ENCODE measurements at places on chromosomes 11 and 22. TPM values are rescaled to one million over a fixed set of nuclear protein-coding genes. Genes with fewer than 3 reads are reported as not detected.

- no peak for DNase-seq
Measured at GRCh38 chr11:44451706-44452105, 113.8 kb upstream of the CD82 start.

- no peak for DNase-seq
Measured at GRCh38 chr11:30538251-30538650, 47.9 kb downstream of the MPPED2 start.

GRCh38 chr22:22201185-22201929 is 43.2 kb upstream of the VPREB1 start:
- DNase-seq: peak; percentile 39

DNA sequence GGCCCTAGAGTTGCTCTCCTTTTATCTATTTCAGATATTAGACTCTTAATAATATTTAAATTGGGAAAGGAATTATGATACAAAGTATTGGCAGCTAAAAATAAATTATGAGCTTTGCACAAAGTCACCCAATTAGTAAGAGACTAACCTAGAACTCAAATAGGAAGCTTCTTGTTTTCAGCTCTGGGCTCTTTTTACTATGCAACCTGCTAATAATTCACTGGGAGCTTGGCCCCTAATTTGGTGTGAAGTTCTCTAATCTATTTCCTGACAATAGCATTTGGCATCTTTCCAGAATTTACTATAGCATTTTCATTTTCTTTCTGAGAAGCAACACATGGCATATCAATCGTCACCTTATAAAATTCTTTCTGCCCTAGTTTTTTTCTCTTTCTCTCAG is 727.7 kb upstream of the ANO5 start:
- DNase-seq: no peak

- no peak for DNase-seq
Measured at GRCh38 chr11:113261709-113262475, 52.5 kb upstream of the TTC12 start.

DNA sequence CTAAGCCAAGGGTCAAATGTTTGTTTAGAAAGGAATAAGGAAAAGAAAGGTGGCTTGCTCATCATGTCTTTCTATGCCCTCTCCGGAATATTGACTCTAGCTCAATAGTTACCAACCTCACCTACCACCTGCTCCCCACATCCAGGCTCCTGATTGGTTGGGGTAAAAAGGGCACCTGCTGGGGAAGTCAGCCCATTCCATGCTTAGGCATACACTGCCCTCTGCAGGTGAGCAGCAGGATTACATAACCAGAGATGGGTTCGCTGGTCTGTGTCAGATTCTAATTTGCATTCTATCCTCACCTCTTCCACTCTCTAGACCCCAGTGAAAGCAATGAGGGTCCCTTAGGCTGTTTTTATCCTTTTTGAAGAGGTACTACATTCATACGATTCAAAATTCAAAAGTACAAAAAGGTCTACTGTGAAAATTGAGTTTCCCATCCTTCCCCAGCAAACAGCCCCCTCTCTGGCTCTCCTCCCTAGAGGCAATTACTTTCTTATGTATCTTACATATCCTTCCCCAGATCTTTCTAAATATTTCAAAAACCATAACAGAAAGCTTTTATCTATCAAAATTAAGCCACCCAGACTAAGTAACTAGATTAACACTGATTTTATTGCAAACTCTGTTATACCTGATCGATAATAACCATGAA is 98.0 kb upstream of the ASPHD2 start:
- DNase-seq: peak; percentile 42

DNA sequence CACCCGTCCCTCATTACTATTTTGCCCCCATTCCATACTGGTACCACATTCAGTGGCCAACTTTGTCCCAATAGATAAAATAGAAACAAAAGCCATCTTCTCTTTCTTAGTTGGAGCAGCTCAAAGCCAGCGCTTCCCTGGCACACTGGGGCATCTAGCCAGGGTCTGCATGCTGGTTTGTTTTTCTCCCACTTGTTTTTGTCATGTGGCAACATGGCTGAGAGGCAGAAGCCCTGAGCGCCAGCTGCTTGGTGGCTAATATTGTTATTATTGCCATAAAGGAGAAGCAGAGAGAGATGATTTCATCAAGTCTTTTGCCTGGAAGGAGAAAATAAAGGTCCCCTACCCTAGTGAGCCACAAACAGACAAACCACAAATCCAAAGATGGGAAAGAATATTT is 48.4 kb upstream of the CRTAM start:
- no peak for DNase-seq

DNA sequence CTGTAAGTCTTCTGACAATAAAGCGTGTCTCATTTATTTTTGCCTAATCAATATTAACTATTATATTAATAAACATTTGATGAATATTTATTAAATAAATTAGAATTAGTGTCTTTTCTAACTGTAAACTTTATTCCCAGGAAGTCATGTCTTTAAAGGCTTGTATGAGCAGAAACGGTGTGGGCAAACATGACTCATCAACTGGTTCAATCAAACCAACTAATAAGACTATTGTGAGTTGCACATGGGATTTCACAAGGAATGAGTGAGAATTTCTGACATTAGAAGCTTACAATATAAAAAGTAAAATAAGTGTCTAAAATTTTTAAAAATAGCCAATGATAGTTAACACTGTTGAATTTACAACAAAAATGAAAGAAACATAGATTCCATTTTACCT is 259.2 kb upstream of the CTSC start:
- DNase-seq: no peak

- no peak for DNase-seq
Measured at GRCh38 chr11:69006816-69007215, 6.2 kb downstream of the MRGPRF start.

GRCh38 chr11:62125881-62126280 is 2.1 kb downstream of the INCENP start:
- DNase-seq: no peak

- DNase-seq: no peak
Measured at GRCh38 chr11:86449993-86450629, 75.4 kb downstream of the CCDC81 start.

- DNase-seq: no peak
Measured at GRCh38 chr22:36067235-36067558, 38.6 kb upstream of the RBFOX2 start.

DNA sequence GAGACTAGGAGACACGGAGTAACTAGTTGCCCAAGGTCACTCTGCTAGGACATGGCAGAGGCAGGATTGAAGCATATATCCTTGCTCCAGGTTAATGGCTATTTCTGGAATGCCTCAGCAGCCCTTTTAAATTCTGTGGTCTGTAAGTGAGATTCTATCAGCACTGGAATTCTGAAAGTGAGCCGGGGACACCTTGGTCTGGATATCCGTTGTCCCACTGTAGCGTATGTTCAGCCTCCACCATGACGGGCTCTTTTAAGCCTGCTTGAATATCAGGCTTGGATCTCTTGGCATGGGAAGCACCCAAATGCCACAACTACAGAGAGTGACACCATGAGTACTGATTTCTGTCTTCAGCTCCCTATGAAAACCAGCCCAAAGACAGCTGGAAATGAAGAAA is 254.4 kb downstream of the OPCML start:
- DNase-seq: no peak

DNA sequence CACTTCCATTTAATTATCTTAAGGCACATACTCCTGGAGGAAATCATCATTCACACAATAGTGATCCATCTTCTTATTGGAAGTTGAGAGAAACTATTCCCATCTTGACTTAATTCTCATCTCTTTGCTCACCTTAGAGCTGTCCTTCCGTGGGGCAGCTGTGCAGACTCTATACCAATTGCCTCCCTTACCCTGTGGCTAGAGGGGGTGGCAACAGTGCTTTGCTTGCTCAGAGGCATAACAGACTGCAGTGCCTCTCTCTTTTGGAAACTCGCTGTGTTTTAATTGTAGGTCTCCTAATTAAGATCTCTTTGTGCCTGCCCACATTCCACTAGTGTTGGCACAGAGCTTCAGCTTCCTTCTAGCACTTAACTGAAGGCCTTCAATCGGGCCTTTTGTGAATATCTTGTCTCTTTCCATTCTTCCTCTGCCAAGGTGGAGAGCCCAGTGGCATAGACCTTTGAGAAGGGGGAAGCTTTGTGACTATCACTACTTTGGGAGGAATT is 5.5 kb downstream of the KMT2A start:
- no peak for DNase-seq

DNA sequence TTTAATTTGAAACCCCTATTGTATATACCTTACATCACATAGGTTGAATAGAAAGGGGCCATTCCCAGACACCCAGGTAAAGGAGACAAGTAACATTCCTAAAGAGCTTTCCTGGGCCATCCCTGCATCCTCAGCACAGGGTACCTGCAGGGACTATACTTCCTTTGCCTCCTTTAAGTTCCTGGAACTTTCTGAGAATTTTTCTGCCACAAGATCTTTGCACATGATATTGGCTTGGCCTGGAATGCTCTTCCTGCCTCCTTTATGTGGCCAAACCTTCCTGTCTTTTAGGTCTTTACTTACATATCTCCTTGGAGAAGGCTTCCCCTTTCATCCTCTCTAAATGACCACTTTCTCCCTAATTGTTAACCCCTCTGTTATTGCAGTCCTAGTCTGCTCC is 7.9 kb upstream of the AMOTL1 start:
- no peak for DNase-seq

DNA sequence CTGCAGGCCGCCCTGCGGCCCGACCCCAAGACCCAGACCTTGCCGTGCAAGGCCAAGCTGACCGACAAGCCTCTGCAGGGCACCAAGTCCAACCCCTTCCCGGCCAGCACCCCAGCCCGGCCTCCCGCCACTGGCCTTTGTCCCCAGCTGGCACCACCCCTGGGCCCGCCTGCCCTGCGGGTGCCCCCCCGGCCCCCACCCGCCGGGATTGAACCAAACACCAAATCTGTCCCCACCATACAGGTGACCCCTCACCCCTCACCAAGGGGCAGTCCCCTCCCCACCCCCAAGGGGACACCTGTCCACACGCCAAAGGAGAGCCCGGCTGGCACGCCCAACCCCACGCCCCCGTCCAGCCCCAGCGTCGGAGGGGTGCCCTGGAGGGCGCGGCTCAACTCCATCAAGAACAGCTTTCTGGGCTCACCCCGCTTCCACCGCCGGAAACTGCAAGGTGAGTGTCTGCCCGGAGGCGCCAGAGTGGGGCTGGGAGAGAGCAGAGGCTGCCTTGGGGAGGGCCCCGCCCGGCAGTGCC is 36.2 kb downstream of the MOB2 start:
- no peak for DNase-seq

- no peak for DNase-seq
Measured at GRCh38 chr22:37313376-37314314, 31.3 kb downstream of the CYTH4 start.

DNA sequence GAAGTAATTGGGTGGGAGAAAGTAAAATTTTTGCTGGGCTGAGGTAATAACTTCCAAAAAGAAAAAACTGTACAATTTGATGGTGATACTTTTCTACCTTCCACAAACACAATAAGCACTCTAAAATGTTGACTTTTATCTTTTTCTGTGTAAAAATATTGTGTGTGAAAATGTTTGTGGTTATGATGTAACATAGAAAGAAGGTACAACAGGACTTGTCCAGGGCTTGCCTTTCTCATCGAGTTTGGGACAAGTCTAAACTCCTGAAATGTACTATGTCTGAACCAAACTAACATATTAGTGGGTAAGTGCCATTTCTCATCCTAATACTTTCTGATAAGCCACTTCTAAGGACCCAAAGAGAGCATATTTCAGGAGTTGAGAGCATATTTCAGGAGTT is 174.2 kb upstream of the PDGFD start:
- DNase-seq: no peak

Gene ZNRD2
- total RNA-seq: 148 TPM

Gene OR6T1
- total RNA-seq: not detected

Gene ZW10
- total RNA-seq: 20.1 TPM

Gene NLRP14
- not detected for total RNA-seq
